NCI-H1417 (cell line): ENCODE measurements at places on chromosomes 11 and 22.

GRCh38 chr11:19670030-19670791 is 42.4 kb upstream of the NAV2 start:
- peak; percentile 61 for DNase-seq

- DNase-seq = no peak
Observed at GRCh38 chr11:96185220-96185768, 157.7 kb downstream of the MAML2 start.

- DNase-seq = no peak
Observed at GRCh38 chr11:129417458-129417857, 41.8 kb downstream of the BARX2 start.

GRCh38 chr22:30267382-30268302 is 991 bp upstream of the OSM start:
- DNase-seq = no peak

DNA sequence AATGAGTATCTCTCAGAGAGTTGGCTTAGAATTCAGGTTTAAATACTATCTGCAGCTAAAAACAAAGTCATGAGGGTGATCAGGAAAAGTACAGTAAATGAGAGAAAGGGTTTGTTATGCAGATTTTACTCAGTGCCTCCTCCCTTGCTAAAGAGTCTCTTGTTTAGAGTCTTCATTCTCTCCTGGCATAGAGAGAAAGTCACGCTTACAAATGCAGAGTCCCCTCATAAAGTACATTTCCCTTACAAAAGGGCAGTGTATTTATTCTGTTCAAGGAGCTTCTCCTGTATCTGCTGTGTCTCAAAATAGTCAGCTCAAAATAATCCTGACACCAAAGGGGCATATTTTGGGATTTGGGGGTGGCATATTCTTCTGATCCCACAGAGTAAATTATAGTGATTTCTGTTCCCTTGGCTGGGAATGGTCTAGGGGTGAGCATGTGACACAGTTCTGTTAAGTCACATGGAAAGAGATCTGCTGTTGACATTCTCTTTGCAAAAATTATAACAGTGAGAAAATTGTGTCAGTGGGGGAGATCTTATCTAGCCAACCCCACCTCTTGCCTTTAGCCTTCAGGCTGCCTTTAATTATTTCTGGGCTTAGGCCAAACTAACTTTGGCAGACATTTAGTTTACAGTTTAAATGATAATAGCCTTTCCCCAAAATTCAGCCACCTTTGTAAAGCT is 102.9 kb downstream of the MTNR1B start:
- DNase-seq = no peak

GRCh38 chr11:116888884-116889549 is 51.6 kb upstream of the APOA1 start:
- no peak for DNase-seq

- DNase-seq = no peak
Observed at GRCh38 chr22:49991907-49992533, 20.5 kb downstream of the IL17REL start.
